IMR-90 (cell line): ENCODE measurements at places on chromosomes 7 and 10. TPM values are rescaled to one million over a fixed set of nuclear protein-coding genes. Genes with fewer than 3 reads are reported as not detected.
A peak's percentile ranks its signal among the peaks of the same experiment; 100 is the strongest.

DNA sequence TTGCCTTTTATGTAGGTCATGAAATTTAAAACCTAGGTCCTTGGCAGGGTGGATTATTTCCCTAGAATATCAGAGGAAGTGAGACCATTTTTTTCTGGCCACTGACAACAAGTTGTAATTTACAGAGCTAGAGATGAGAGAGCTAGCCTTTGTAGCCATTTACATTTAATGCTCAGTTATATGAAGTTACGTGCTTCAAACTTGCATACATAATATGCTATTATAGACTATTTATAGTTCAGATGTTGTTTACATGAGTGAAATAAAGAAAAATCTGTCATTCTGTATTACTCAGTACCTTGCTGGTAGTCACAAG lies 234.9 kb upstream of the MBL2 start:
- no peaks in the 10 kb centered on the region for H3K4me1 ChIP-seq
- no peak overlapping the region for H3K4me3 ChIP-seq
- H3K27me3 ChIP-seq, result no peaks in the 10 kb centered on the region
- no peaks in the 10 kb centered on the region for H3K36me3 ChIP-seq

- H3K4me3 ChIP-seq, result peak within 1 kb of the TSS; percentile 45
- peak; percentile 33 for DNase-seq
- H3K27me3 ChIP-seq, result peaks cover 74% of the 10 kb centered on the region
- no peak within 1 kb of the TSS for H3K27ac ChIP-seq
These were observed at the start of gene SHH for GRCh38 chr7:155811895-155812761. SHH (minus strand) TSS chr7:155812463; CDS start chr7:155812122, 341 bp downstream.

- H3K4me3 ChIP-seq, result no peak overlapping the region
- no peaks in the 10 kb centered on the region for H3K36me3 ChIP-seq
- H3K4me1 ChIP-seq, result no peaks in the 10 kb centered on the region
- no peak overlapping the region for H3K27ac ChIP-seq
- peak; percentile 82 for DNase-seq
These were observed 203.5 kb downstream of the RNLS start for GRCh38 chr10:88379575-88379974.

GRCh38 chr10:72107325-72108003 lies 19.1 kb upstream of the SPOCK2 start:
- no peak overlapping the region for H3K4me3 ChIP-seq
- H3K27me3 ChIP-seq, result no peaks in the 10 kb centered on the region
- no peak overlapping the region for H3K27ac ChIP-seq
- peaks cover 2% of the 10 kb centered on the region; the same call in 1 of the 2 replicates for H3K4me1 ChIP-seq

Gene GIMAP4
- not detected in 2 replicates for polyA plus RNA-seq
